LNCaP clone FGC (cell line): ENCODE measurements at places on chromosomes 3 and 15.

- no peak for DNase-seq
These were observed 6.3 kb downstream of the ACAA1 start for GRCh38 chr3:38130631-38131065.

- DNase-seq, result no peak
These were observed 59.6 kb downstream of the ITGA11 start for GRCh38 chr15:68372291-68372811.

GRCh38 chr3:193895409-193895808 lies 240.5 kb upstream of the HES1 start:
- DNase-seq, result no peak

- no peak for DNase-seq
These were observed 23.4 kb downstream of the NRROS start for GRCh38 chr3:196662711-196663571.

DNA sequence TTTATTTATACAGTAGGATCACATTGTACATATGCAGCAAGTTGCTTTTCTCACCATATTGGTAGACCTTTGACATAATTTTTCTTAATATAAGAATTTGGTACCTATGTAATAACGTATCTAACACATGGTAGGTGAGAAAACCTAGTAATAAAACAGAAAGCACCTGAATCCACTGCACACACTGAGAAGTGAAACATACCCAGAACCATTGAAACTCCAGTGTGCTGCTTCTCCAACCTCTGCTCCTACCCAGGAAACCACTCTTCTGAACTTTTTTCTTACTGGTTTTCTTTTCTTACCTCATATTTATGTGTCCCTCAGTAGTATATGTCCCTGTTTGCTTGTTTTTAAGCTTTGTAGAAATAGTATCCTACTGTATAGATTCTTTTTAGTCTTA lies 293.0 kb downstream of the UBE2E2 start:
- DNase-seq, result no peak

GRCh38 chr3:158018462-158018861 lies 87.8 kb downstream of the SHOX2 start:
- DNase-seq, result no peak

DNA sequence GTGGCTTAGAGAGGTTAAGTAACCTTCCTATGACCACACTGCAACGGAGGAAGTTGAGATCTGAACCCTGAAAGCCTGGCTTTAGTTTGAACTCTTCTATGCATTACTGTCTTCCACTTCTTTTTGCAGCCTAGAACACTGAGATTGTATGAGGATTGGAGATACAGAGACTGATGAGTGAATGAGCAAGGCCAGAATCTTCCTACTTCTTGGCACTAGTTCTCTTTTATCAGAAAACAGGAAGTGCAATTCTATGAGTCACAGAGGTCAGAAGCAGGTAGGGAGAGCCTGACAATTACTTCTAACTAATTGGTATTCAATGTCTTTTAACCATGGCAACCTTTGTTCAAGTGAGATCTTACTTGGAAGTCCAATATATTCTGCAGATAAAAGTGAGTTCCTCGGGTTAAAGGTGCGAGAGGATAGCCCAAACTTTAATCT lies 219.0 kb downstream of the SHQ1 start:
- DNase-seq, result no peak

GRCh38 chr15:91271565-91272153 lies 171.6 kb downstream of the SV2B start:
- DNase-seq, result peak; percentile 40

GRCh38 chr3:180881065-180881801 lies 31.2 kb upstream of the FXR1 start:
- DNase-seq, result no peak

DNA sequence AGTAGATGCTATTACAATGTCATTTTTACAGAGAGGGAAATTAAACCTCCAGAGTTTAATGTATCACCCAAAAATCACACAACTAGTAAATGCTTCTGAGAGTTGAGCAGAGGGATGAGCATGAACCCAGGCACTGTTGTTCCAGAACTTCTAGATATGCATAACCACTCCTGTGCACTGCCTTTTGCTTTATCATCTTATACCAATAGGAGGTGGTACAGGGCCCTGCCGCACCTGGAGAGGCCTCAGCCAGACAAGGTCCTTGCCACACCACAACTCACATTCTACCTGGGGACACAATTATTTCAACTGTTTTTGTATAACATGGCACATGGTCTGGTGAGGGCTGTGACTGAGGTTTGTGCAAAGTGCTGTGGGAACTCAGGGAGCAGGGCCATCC lies 78.5 kb upstream of the NTRK3 start:
- DNase-seq, result no peak
